ENCODE measurements at places on chromosomes 16 and 17. TPM values are rescaled to one million over a fixed set of nuclear protein-coding genes. Genes with fewer than 3 reads are reported as not detected.

Gene TBC1D3C
- total RNA-seq: 0.06 TPM

Gene CHRNE
- not detected for total RNA-seq

Gene NQO1
- total RNA-seq: 2,714 TPM

Gene CEMP1
- total RNA-seq: not detected

Gene SOX15
- total RNA-seq: 0.36 TPM

Gene TMEM238L
- total RNA-seq: not detected

Gene TNS4
- 91.4 TPM for total RNA-seq

Gene HSD3B7
- 14.8 TPM for total RNA-seq

Gene TRPV2
- 0.95 TPM for total RNA-seq

Gene KCNH6
- total RNA-seq: not detected

Gene SNRNP25
- total RNA-seq: 70.9 TPM

Gene MTSS2
- total RNA-seq: 35.8 TPM

Gene GPRC5C
- total RNA-seq: 81.9 TPM

Gene GABARAP
- total RNA-seq: 605 TPM

Gene LRRC37A
- 0.88 TPM for total RNA-seq

Gene HIC1
- total RNA-seq: 1.5 TPM

Gene TLCD2
- 1.5 TPM for total RNA-seq

Gene HCRT
- not detected for total RNA-seq

Gene KRT39
- not detected for total RNA-seq

Gene YBX2
- 0.53 TPM for total RNA-seq

Gene CDT1
- 33.5 TPM for total RNA-seq

Gene PRAC1
- total RNA-seq: not detected

Gene RMI2
- total RNA-seq: 33.9 TPM

Gene CYLD
- 19.0 TPM for total RNA-seq

Gene GLIS2
- total RNA-seq: 31.1 TPM

Gene DYNLRB2
- total RNA-seq: 0.28 TPM

Gene GNG13
- not detected for total RNA-seq

Gene C17orf50
- 0.24 TPM for total RNA-seq

Gene HAGHL
- 15.6 TPM for total RNA-seq

Gene CTRL
- 1.5 TPM for total RNA-seq

Gene SRSF1
- total RNA-seq: 261 TPM

Gene SP6
- 2.8 TPM for total RNA-seq

Gene WFDC1
- not detected for total RNA-seq

Gene EMP2
- 23.3 TPM for total RNA-seq

Gene TPSB2
- total RNA-seq: not detected

Gene ADCY9
- 8.5 TPM for total RNA-seq

Gene CBX2
- 17.7 TPM for total RNA-seq

Gene TBC1D3I
- total RNA-seq: 0.29 TPM

Gene COX10
- total RNA-seq: 19.3 TPM

Gene FA2H
- total RNA-seq: 34.7 TPM

Gene FAM20A
- not detected for total RNA-seq

Gene GPR179
- 0.02 TPM for total RNA-seq

Gene SPNS3
- total RNA-seq: not detected

Gene PRSS33
- total RNA-seq: not detected

Gene TELO2
- total RNA-seq: 43.6 TPM

Gene PGP
- 32.8 TPM for total RNA-seq

Gene PDE6G
- total RNA-seq: 2.5 TPM

Gene DHX8
- total RNA-seq: 49.2 TPM

Gene DRC7
- total RNA-seq: 0.16 TPM

Gene ARHGAP23
- 50.0 TPM for total RNA-seq

Gene CCL17
- not detected for total RNA-seq
